CD4-positive, CD25-positive, alpha-beta regulatory T cell (primary cell): ENCODE measurements at places on chromosomes 2 and 18. TPM values are rescaled to one million over a fixed set of nuclear protein-coding genes. Genes with fewer than 3 reads are reported as not detected.

DNA sequence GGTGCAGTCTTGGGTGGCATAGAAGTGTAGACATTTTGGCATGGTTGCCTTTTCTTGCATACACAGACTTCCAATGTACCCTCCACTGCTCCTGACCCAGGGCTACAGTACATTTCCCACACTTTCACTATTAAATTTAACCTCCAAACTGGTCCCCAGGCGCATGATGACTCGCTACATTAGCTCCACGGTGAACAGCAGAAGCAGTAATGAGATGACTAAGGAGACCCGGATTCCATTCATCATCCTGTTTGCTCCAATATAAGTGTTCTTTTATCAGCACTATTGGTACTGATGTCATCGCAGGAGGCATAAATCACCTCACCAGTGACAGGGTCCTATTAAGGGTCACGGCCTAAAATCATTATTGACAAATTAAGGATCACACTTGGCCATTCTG lies 316.5 kb downstream of the EN1 start:
- no peak for DNase-seq

DNA sequence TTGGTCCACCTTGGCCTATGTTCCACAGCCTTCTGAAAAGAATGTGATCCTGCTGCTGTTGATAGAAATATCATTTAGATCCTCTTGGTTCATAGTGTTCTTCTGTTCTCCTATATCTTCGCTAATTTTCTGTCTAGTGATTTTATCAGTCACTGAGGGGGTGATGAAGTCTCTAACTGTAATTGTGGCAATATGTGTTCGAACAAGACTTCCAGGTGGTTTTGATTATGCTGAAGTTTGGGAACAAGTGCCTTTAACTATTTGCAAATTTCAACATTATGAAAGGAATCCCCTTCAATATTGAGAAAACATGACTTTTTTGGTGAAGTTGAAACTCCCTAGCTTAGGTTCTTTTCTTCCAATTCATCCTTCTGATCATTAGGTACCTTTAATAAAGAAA lies 140.4 kb downstream of the MTX2 start:
- no peak for DNase-seq

DNA sequence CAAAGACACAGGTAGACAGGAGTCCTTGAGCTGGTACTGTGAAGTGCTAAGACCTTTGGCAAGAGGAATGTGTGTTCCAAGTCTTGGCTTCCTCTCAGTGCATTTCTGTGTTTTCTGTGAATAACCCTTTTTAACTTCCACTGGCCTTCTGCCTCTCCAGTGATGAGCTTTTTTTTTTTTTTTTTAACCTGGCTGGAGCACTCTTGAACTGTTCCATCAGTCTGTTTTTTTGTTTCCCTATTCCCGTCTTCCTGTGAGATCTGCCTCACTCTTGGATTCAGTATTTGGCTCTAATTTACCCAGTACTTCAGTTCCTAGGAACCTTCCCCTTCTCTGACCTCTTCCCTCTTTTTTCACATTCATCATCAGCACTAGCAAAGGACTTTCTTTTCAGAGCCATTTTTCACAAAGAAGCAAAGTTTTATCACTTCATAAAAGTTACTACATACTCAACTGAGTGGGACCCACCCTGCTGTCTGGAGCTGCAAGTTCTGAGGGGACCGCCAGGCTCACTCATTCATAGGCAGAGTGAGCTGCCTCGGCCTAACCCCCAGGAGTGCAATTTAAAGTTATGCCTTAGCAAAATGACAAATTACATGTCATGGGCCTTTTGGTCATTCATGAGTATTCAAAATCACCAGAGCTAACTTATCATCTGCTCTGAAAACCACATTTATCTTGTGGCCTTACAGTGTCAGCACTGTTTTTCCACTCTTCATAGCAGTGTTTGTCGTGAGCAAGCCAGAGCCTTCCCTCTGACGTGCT lies 126.9 kb upstream of the DAPL1 start:
- no peak for DNase-seq

Gene MEP1B
- polyA plus RNA-seq, result not detected

DNA sequence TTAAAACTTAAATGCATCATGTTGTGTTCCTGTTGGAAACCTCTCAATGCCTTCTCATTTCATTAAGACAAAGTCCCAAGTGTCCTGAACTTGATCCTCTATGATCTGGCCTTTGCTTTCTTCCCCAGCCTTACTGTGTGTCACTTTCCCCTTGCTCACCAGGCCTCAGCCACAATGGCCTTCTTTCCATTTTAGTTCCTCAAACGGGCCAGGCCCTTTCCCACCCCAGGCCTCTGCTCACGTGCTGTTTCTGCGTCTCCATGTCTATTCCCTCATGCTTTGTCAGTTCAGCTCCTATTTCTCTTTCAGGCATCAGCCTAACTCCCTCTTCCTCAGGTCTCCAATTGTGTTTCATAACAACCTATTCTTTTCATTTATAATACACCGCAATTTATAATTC lies 19.5 kb downstream of the CXCR4 start:
- no peak for DNase-seq

Gene ACTR3
- 581 TPM for polyA plus RNA-seq

Gene PRSS56
- not detected for polyA plus RNA-seq

DNA sequence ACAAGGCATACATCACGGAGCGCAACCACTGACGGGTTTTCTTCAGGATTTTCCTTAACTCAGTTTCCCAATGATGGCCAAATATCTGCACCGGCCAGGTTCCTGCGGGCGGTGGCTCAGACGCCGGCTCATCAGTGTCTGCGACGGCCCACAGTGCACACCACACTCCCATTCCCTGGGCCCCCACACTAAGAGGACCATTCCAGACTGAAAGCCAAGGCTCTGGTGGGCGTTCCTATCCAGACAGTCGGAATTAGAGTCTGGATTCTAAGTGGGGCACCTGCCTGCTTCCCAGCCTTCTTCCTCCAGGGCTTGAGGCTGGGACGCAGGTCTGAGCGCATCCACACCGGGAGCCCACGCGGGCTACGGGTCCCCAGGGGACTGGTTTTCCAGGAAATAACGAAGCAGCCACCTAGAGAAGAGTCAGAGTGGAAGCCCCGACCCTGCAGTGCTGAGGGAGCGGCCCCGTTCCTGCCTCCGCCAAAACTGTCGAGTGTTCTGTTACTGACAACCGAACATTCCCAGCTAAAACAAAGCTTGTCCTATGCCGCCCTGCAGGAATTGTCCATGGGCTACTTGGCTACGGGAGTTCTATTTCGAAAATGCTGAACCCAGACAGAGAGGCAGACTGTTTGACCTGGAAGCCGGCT lies 75.3 kb downstream of the TMEM18 start:
- DNase-seq, result no peak

GRCh38 chr2:54503828-54504227 lies 47.7 kb downstream of the SPTBN1 start:
- DNase-seq, result no peak

Gene RHOB
- polyA plus RNA-seq, result 0.69 TPM

DNA sequence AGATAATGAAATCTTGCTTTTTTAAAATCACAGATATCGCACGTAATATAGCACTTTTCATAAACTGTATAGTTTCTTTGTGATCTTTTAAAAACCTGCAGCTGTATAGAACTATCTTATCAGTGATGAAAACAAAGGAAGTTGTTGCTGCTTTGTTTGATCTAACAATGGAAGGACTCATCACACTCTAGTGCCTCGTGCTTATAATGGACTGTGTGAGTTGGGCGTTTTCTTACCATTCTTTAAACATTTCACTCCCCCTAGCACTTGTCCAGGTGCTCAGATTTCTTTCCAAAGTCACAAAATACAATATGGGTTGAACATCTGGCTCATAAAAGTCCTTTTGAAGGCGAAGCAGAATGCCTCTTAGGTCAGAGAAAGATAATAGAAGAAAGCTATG lies 94.8 kb upstream of the SPATS2L start:
- DNase-seq, result no peak

DNA sequence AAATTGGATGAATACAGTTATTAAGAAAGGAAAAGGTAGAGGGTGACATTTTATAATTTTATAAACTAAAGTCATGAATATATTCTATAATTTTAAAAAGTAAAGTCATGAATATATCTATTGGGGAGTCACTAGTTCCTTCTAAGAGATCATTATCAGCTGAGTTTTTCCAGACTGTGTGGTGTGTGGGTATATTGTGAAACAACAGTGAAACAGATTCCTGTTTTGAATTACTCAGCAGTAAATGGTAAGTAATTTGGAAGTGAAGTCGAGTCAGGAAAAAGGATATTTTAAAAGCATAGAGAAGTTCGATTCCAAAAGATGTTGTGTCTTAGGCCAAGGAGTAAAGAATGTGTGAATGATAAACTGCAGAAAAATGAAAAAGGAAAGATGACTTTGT lies 1018.2 kb upstream of the NXPH2 start:
- DNase-seq, result no peak

Gene RFTN2
- polyA plus RNA-seq, result 0.08 TPM

GRCh38 chr18:2402084-2402483 lies 169.2 kb downstream of the METTL4 start:
- DNase-seq, result no peak

DNA sequence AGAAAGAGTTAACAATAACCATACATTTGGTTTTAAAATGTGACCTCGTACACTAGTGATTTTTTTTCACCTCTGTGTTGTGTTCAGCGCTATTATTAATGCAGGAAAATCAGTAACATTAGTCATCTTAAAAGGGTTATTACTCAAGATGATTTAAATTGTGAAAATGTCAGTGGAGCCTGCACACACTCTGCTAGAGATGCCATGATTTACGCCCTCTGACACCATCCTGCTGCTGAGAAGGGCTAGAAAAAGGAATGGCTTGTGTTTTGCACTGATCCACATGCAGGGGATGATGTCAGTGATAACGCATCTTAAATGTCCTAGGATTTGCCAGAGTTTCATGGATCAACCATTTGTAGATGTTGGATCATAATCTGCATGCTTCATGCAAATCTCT lies 121.3 kb upstream of the BOD1L2 start:
- no peak for DNase-seq

DNA sequence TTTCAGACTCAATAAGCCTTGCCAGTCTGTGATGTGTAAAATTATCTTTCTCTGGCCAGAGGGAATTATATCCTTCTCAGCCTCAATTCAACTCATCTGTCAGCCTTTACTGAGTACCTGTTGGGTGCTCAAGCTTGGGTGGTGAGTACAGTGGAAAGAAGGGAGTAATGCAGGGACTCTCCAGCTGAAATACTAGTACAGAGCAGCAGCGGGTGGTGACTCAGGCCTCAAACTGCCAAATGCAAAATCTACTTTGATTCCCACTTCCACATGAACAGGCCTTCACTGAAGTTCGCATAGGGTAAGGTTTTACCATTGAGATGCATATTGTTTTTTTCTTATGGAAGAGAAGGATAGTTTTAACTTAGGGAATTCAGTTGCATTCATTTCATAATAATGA lies 326.8 kb downstream of the LRRTM1 start:
- DNase-seq, result no peak

DNA sequence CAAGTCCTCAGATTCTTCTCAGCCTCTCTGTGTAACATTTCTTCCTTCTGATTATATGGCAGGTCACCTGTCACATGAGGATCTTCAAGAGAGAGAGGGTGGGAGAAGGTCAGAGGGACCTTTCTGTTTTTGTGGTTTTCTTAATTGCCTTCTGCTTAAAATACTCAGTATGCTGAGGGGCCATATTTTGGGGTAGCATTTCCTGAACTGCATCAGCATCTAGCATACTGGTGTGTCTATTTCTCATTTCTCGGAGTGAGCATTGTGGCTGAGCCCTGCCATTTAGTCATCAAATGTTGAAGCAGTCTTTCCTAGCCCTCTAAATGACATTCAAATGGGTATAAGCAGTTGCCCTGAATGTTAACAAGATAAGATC lies 162.7 kb downstream of the MYO3B start:
- no peak for DNase-seq

GRCh38 chr2:51813247-51813646 lies 781.3 kb upstream of the NRXN1 start:
- no peak for DNase-seq

GRCh38 chr2:235745597-235745996 lies 251.8 kb downstream of the AGAP1 start:
- DNase-seq, result no peak

- DNase-seq, result no peak
Measured at GRCh38 chr2:86480105-86480504, 38.9 kb downstream of the KDM3A start.

- no peak for DNase-seq
Measured at GRCh38 chr2:197800091-197800490, 4.3 kb upstream of the PLCL1 start.

DNA sequence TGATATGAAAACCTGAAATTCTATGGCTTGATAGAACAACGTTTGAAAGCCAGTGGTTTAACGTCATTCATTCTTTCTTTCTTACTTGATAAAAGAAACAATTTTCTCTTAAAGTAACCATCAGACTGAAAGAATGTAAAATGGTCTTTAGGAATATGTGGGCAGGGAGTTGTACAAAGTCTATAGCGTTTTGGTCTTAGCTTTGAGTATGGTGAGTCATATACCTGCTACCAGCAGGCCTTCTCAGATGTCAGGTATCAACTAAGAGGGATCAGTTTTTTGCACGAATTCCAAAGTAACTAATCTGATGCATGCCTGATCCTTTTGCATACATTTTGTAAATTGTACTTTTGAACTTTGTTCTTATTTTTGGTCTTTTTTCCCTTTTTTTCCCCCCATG lies 101.5 kb upstream of the DSEL start:
- DNase-seq, result no peak

- DNase-seq, result no peak
Measured at GRCh38 chr2:60296219-60296955, 257.1 kb downstream of the BCL11A start.

GRCh38 chr18:78505851-78506461 lies 473.7 kb upstream of the SALL3 start:
- no peak for DNase-seq

DNA sequence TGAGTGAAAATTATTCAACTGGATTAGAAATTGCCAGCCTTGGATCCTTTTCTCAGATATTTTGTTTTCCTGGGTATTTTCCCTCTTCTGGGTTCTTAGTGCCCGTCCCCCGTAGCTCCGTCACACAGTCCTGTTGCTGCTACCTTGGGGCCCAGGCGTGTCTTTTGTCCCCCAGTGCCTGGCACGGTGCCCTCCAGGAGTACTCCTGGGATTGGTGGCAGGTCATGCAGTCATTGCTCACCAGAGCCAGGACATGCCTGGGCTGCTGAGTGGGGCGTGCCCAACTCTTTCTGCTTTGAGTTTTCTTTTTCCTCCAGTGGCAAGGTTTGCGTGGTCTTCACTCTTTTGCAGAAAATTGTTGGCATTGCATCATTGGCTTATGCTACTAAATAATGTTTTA lies 275.2 kb downstream of the AGAP1 start:
- DNase-seq, result no peak

DNA sequence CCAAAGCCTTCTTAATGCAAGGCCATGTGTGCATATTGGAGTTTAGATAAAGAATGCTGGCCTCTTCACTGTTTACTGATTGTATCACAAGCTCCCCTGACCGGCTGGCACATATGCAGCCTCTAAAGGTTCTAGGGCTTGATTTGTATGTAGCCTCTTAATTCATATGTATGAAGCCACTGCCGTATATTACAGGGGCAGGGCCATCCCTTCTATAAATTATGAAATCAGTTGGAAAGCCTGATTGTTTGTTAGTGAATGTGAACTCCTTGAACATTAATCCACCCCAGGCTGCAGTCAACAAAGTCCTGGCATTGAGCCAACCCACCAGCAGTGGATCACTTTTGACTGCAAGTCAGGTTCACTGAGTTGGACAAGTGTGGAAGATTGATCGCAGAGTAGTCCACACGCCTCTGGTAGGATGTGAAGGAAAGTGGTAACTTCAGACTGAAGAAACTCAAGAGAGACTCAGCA lies 61.6 kb upstream of the PARD3B start:
- DNase-seq, result no peak
